Putamen (tissue), 1 donor: ENCODE measurements at places on chromosomes 3 and 15.

GRCh38 chr3:186930143-186930640, at the start of gene ST6GAL1:
TSS of gene ST6GAL1 (plus strand) at chr3:186930526. CDS start at chr3:187042704, 112,178 bp downstream.
- DNase-seq, result no peak

- DNase-seq, result no peak
Measured at GRCh38 chr3:128447561-128448013, 19.1 kb downstream of the DNAJB8 start.

GRCh38 chr3:197317250-197317963, 19.0 kb upstream of the DLG1 start:
- no peak for DNase-seq

- no peak for DNase-seq
Measured at GRCh38 chr15:68278595-68279405, 1.3 kb downstream of the FEM1B start.

GRCh38 chr3:4531478-4532025, 38.4 kb downstream of the ITPR1 start:
- DNase-seq, result peak; percentile 53

DNA sequence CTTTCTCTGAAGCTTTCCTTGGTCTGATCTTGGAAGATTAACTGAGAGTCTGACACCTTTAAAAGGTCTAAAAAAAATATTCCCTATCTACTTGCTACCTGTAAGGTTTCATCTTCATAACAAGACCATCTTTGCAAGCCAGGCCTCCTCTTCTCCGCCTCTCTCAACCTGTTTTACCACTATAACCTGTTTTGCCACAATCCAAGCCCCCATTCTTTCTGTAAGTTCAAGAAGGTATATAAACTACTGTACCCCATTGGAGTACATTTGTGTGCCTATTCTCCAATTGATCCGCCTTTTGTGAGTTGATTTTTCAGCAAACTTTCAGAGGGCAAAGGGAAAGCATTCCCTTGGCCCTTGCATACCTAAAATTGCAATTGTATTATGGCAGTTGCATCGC, 319.3 kb upstream of the NECTIN3 start:
- DNase-seq, result no peak

DNA sequence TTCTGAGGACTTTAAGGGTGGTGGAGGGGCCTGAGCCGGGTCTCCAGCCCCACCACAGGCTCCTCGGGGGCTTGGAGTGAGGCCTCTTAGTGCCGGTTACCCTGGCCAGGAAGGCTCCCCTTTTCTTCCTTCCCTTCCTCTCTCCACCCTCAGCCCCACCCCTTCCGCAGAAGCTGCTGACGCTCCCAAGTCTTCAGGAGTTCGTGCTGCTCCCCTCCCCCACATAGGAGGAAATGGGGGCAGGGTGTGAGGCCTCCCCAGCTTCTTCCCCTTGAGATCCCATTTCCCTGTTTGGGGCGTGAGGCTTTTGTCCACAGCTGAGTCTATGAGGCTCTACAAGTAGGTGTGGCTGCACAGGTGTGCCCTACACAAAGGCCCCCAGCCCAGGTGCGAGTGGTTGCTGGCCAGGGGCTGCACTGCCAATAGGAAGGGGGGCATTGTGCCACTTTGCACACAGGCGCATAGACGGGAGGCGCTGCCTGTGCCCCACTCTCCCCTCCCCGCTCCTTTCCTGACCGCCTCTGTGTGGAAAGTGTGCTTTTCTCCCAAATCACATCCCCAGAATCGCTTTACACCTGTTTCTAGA, 915 bp upstream of the CALML4 start:
- peak; percentile 35 for DNase-seq

DNA sequence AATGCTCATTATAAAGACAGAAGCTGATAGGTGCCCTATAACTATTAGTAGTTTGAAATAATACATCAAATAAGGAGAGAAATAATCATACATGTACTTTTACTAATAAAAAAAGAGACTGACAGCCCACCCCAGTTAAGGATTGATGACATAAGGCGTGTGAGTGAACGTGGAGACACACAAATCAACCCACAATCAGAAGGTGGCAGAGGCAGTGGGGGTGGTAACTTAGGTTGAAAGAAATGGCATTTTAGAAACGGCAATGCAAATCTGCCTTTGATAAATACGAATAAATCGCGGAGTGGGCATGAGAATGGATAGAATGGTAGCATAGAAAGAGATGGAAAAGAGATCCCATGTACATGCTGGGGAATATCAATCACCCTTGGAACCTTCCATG, 256.2 kb upstream of the ATP10A start:
- no peak for DNase-seq

DNA sequence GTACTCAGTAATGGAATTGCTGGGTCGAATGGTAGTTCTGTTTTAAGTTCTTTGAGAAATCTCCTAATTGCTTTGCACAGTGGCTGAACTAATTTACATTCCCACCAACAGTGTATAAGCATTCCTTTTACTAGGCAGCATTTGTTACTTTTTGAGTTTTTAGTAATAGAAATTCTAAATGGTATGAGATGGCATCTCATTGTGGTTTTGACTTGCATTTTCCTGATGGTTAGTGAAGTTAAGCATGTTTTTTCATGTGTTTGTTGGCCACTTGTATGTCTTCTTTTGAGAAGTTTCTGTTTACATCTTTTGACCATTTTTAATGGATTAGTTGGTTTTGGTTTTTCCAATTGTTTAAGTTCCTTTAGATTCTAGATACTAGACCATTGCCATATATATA, 28.4 kb downstream of the TP63 start:
- no peak for DNase-seq

DNA sequence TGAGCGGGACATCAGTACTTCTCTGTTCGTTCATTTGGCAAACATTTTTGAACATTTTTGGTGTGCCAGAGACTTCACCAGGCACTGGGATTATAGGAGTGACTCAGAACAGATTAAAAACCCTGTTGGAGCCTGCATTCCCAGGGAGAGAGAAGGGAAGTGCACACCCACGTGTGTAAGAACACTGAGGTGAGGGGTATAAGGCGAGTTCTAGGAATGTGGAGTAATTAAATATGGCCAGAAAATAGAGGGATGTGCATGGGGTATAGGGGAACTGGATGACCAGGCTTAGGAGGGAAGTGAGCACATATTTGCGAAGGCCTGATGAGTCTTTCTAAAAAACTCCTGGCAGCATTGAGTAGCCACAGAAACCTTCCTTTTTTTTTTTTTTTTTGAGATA, 401.2 kb upstream of the C2CD4B start:
- no peak for DNase-seq

GRCh38 chr15:41564960-41565502, 6.0 kb downstream of the TYRO3 start:
- DNase-seq, result no peak

DNA sequence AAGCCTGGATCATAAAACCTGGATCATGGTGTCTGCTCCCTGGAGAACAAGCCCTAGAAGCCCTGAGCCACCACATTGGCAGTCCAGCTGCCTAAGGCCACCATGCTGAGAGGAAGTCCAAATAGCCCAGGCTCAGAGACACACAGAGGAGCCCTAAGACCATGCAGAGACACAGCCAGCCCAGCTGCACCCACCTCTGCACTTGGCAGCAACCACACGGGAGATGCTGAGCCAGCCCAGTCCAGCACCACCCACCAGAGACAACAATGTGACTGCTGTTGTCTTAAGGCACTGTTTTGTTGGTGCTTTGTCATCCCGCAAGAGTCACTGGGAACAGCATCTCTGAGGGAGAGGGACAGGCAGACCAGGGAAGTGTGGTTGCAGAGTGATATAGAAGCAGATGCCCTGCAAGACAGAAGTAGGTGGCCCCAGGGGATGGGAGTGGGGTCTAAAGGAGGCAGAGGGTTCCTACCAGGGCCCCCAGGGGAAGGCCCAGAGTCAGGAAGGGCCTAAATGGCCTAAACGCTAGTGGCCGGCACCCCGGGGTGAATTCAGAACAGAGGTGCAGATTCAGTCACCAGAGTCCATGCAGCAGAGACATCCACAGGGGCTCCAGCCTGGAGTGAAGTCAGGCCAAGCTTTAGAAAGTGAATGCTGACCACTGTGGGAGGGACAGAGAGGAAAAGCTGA, 105.4 kb upstream of the PRR20G start:
- no peak for DNase-seq

DNA sequence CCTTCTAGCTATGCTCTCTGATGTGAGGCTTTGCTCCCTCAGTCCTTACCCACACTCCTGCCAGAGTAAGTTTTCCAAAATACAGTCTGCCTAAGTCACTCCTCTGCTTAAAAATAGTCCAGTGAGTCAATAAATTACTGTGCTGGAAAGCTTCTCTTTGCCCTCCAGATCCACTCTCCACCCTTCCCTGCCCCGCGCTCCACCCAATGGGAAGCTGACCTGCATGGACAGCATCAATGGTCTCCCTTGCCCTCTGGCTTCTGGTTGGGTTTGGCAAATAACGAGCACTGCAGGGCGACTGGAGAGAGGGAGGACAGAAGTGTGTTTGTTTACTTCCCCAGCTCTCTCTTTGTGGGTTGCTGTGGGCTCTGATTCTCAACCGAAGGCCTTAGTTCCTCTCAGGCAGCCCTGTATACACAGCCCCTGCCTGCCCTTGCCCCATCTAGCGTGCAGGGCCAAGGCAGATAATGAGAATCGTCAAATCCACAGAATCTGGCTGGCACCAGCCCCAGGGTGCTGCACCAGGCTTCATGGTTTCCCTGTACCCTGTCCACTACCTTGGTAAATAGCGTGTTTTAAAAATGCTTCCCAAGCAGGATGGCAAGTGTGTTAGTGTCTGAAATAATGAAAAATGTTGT, 110.4 kb downstream of the ADAMTSL3 start:
- DNase-seq, result no peak

DNA sequence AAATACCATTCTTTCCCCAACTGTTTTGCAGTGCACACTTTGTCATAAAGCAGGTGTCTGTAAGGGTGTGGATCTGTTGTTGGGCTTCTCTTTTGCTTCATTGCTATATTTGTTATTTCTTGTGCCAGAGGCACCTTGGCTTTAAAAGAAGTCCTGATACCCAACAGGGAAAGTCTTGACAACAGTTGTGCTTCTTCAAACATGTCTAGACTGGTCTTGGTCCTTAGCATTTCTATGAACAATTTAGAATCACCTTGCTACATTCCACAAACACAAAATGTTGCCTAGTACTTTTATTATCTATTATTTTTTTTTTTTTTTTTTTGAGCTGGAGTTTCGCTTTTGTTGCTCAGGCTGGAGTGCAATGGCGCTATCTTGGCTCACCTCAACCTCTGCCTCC, 233.7 kb downstream of the SLCO3A1 start:
- DNase-seq, result no peak

DNA sequence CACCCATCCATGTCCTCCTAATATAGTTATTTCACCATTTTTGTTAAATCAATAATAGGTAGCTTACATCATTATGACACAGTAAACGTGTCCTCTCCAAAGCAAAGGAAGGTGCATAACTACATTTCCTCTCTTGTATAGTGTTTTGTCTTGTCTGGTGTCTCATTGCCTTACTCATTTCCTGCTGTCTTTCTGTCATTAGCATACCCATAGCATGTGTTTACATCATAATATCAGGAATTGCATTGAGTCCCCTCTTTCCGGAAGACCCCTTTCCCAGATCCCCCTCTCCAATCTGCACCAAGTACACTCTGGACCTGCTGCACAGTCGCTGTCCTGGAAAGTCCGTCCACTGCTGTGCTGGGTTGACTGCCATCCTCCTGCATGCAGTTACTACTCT, 47.9 kb downstream of the SOX14 start:
- DNase-seq, result no peak

DNA sequence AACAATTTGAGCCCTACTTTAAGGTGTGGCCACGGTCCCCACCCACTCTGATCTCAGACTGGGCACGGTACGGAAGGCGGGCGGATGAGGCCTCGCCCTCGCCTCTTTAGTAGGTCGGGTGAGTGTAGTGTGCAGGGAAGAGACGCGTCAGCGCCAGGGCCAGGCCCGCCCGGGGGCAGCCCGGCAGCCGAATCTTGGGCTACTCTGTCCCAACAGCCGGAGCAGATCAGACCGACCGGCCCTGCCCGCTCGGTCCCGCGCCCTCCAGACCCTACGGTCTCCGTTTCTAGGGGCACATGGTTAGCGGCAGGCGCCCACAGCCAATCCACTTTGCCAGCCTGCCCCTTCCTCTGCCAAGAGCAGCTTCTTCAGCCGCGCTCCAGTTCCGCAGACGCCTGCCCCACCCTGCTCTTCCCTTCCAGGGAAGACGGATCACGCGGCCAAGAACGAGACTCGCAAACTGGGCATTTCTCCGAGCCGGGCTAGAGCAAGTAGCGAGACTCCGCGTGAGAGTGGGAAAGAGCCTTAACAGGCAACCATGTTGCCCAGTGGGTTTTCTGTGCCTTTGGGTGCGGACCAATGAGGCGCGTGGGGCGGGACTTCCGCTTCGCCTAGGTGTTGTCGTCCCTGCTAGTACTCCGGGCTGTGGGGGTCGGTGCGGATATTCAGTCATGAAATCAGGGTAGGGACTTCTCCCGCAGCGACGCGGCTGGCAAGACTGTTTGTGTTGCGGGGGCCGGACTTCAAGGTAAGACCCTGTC, at the start of gene RNF13:
RNF13 (plus strand) TSS at position 610 of the 761 bp plus-strand sequence. CDS start 32,812 bp downstream, outside the sequence.
- DNase-seq, result peak; percentile 99

DNA sequence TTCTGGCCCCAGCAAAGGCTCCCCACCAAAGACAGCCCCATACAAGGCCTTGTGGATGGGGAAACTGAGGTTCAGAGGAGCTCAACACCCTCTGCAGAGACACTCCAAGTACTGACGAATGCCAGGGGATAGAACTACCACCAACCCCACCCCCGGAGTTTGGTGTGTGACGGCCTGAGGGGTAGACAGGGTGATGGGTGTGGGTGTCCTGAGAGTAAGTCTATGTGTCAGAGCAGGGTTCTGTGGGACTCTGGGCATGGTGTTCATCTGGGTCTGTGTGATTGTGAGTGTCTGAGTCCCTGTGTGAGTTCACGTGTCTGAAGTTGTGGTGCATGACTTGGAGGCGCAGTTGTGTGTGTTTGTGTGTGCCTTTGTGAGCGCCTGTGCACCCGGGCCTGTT, 7.4 kb downstream of the PTH1R start:
- no peak for DNase-seq

- DNase-seq, result no peak
Measured at GRCh38 chr3:5016211-5017161, 37.2 kb downstream of the BHLHE40 start.

DNA sequence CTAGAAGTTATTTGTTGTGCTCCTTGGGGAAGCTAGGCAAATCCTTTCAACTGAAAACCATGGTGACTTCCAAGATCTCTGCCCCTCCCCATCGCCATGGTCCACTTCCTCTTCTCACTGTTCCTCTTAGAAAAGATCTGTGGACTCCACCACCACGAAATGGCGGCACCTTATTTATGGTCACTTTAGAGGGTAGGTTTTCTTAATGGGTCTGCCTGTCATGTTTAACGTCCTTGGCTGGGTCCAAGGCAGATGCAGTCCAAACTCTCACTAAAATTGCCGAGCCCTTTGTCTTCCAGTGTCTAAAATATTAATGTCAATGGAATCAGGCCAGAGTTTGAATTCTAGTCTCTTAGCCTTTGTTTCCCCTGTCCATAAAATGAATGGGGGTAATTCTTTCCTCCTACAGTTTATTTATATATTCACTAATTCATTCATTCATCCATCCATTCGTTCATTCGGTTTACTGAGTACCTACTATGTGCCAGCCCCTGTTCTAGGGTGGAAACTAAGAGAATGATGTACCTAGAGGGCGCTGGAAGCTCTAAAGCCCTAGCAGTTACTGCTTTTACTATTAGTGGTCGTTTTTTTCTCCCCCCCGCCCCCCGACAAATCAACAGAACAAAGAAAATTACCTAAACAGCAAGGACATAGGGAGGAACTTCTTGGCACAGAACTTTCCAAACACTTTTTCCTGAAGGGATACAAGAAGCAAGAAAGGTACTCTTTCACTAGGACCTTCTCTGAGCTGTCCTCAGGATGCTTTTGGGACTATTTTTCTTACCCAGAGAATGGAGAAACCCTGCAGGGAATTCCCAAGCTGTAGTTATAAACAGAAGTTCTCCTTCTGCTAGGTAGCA, 657 bp downstream of the PATL2 start:
- DNase-seq, result no peak

GRCh38 chr3:177108648-177109047, 88.6 kb downstream of the TBL1XR1 start:
- no peak for DNase-seq
